ENCODE measurements at places on chromosomes 13 and 19.

GRCh38 chr19:7904074-7905020, 670 bp downstream of the MAP2K7 start:
- peak; percentile 30 for DNase-seq

GRCh38 chr13:35887115-35887666, 244.0 kb downstream of the DCLK1 start:
- no peak for DNase-seq

- no peak for DNase-seq
Measured at GRCh38 chr13:77028202-77028601, 1.2 kb upstream of the FBXL3 start.

- no peak for DNase-seq
Measured at GRCh38 chr19:34806976-34807860, 34.2 kb upstream of the ZNF599 start.

DNA sequence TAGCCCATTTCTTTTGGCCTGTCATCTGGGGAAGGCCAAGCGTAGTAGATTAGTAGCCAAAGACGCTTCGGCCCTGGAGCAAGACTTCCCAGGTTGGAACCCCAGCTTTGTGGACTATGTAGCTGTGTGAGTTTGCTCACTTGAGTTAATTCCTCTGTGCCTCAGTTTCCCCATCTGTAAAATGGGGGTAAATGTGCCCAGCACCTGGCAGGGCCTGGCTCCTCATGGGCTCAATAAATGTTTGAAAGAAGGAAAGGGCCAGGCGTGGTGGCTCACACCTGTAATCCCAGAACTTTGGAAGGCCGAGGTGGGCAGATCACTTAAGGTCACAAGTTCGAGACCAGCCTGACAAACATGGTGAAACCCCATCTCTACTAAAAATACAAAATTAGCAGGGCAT, 14.9 kb upstream of the HNRNPM start:
- DNase-seq, result no peak

GRCh38 chr19:383922-384798, 24.8 kb downstream of the C2CD4C start:
- no peak for DNase-seq

GRCh38 chr13:111304041-111304544, 16.3 kb upstream of the TEX29 start:
- DNase-seq, result no peak

DNA sequence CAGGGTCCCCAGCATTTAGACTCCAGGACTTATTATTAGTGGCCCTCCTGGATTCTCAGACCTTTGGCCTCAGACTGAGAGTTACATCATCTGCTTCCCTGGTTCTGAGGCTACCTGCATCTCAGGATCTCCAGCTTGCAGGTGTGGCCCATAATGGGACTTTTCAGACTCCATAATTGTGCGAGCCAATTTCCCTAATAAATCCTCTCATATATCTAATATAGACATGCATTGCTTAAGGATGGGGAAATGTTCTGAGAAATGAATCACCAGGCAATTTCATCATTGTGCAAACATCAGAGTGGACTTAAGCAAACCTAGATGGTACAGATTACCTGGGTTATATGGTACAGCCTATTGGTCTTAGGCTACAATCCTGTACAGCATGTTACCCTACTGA, 116.5 kb upstream of the FBXL3 start:
- DNase-seq, result no peak
